ENCODE measurements at places on chromosomes 3 and 15.

- no peak for DNase-seq
Observed at GRCh38 chr3:124934577-124934976, at the start of gene MUC13. Gene MUC13 (minus strand): TSS chr3:124934751. CDS start chr3:124934712, 39 bp downstream.

DNA sequence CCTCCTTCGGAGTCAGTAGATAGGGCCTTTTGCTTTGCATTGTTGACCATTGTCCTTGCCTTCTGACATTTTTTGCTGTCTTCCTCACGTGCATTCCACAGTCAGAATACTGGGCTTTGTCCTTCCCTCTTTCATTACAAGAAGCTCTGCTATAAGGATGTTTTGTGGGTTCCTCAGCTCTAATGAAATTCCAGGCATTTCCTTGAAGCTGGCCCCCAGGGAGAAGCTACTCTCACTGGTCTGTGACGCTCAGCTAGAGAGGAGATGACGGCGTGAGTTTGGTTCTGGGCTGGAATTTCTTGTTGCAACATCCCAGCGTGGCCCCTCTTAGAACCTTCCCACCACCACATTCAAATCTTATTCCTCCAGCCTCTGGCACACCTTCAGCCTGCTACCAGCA, 210.2 kb downstream of the TJP1 start:
- peak; percentile 91 for DNase-seq

GRCh38 chr15:100125401-100126191, 216.2 kb downstream of the ADAMTS17 start:
- DNase-seq: no peak

DNA sequence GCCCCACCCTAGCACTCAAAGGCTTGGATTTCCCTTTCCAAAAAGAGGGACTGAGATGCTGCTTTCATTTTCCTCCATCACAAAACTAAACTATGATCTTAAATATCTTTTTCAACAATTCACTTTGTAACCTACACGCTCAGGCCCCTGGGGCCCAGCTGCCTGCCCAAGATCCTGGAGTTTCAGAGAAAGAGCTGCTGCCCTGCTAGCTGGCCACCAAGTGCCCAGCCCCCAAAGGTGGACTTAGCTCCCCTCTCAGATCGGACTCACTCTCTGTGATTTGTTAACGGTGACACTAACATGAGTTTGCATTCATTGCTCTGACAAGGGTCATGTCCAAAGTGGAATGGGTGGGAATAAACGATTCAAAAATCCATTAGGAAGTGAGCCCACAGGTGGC, 119.6 kb upstream of the SMAD3 start:
- DNase-seq: no peak

DNA sequence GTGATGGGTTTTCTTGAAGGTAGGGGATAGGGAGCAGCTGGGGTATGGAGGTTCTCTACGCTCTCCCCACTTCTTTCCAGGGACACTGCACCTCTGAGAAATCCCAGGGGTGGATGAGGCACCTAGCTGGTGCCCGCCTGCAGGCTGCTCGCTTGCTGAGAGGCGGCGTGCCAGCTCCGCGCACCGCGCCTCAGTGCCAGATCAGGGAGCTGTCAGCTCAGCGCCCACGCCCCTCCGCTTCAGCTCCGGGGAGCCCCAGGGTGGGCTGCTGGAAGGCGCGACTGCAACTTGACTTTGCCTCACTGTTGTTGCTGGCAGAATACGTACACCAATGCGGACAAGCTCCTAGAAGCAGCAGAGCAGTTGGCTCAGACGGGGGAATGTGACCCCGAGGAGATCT, 345.7 kb upstream of the UMPS start:
- no peak for DNase-seq

DNA sequence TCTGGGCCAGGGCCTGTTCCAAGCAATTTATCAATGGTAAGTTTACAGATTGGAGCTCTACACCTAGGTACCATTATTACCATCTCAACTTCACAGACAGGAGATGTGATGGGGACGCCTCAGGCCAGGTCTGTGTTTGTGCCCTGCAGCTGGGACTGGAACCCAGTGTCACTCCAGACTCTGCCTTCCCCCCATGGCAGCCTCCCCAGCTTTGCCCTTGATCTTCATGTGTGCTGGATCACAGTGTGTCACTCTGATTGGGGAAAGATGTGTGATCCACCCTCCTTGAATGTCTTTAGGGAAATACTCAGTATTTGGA, 59.6 kb downstream of the MGLL start:
- DNase-seq: no peak

GRCh38 chr3:183430325-183430957, 2.0 kb upstream of the MCF2L2 start:
- DNase-seq: no peak

DNA sequence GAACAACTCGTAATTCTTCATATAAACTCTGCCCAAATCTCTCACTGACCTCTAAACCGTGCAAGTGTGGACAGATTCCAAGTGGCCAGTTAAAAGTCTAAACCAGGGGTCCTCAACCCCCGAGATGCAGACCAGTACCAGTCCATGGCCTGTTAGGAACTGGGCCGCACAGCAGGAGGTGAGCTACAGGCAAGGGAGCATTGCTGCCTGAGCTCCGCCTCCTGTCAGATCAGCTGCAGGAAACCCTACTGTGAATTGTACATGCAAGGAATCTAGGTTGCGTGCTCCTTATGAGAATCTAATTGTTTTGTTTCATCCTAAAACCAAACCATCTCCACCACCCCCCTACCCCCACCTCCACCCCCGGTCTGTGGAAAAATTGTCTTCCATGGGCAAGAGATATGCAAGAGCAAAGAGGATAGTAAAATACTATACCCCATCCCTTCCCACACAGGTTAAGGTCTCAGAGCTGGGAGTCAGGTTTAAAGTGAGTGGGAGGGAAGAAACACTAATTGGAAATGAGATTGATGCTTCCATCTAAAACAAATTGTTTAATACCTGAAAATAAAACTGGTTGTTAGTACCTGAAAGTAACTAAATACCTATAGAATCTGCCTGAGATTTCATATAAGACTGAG, 54.0 kb downstream of the POLQ start:
- no peak for DNase-seq

DNA sequence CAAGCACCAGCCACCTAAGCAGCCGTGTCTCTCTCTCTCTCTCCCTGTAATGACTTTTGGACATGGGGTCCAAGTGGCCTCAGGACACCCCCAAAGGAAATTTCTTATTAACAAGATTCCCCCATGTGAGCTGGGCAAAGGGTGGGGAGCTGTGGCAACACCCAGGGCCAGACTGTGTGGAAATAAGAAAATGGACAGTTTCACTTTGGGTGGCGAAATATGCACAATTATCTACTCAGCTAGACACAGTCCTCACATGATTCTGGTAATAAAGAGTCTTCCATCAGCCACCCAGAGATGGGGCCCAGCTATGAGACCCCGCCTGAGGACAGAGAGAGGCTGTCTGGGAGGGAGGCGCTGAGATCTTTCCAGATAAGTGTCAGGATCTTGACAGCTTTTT, 96.8 kb upstream of the TPM1 start:
- no peak for DNase-seq

- DNase-seq: peak; percentile 93
Observed at GRCh38 chr3:136142592-136142991, 53.5 kb downstream of the MSL2 start.

DNA sequence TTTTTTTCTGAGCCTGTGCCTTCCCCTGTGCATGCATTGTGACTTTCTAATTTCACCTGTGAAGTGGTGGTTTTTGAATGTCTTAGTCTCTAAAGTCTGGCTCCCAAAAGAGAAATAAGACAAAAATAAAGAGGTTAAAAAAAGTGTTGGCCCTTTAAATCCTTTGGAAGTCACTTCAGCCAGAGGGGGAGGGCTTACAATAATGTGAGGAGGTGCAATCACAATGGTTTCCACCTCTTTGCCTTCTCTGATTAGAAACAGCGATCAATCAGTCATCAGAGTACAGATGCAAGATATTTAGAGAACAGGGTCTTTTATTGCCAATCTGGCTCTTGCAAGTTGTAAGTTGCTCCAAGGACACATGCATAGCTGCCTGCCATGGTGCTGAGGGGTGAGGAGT, 64.1 kb upstream of the GCSAM start:
- no peak for DNase-seq

- DNase-seq: no peak
Observed at GRCh38 chr3:188049606-188050530, 104.1 kb upstream of the LPP start.
